Naive thymus-derived CD8-positive, alpha-beta T cell (primary cell): ENCODE measurements at places on chromosomes 1 and 21.
A peak's percentile ranks its signal among the peaks of the same experiment; 100 is the strongest.

GRCh38 chr1:42904434-42904833 is 54.2 kb downstream of the SLC2A1 start:
- DNase-seq = no peak

DNA sequence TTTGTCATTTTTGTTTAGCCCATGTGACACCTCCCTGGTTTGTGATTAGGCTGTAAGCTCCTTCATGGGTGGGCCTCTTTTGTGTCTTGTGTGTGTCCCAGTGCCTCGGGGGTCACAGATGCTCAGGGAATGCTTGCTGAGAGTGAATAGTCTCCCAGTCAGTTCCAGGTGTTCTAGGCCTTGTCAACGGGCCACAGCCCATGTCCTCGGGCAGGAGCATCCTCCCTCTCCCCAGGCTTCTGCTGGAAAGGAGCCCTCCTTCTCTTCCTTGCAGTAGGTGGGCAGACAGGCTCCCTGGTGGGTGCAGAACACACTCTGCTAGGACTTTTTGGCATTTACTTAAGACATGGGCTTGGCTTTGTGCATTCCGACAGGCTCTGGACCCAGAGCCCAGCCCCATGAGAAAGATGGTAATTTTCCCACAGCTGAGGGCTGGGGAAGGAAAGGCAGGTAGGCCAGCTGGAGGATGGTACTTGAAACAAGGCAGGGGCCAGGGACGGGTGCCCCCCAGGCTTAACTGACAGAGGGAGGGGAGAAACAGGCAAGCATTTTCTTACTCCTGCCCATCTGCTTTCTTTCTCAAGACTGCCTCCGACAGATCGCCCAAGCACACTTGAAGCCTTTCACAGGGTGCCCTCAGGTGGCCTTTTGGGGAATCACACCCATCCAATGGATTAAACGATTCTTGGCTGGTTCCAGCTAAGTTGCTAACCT is 7.1 kb upstream of the CPLANE2 start:
- DNase-seq = peak; percentile 67

DNA sequence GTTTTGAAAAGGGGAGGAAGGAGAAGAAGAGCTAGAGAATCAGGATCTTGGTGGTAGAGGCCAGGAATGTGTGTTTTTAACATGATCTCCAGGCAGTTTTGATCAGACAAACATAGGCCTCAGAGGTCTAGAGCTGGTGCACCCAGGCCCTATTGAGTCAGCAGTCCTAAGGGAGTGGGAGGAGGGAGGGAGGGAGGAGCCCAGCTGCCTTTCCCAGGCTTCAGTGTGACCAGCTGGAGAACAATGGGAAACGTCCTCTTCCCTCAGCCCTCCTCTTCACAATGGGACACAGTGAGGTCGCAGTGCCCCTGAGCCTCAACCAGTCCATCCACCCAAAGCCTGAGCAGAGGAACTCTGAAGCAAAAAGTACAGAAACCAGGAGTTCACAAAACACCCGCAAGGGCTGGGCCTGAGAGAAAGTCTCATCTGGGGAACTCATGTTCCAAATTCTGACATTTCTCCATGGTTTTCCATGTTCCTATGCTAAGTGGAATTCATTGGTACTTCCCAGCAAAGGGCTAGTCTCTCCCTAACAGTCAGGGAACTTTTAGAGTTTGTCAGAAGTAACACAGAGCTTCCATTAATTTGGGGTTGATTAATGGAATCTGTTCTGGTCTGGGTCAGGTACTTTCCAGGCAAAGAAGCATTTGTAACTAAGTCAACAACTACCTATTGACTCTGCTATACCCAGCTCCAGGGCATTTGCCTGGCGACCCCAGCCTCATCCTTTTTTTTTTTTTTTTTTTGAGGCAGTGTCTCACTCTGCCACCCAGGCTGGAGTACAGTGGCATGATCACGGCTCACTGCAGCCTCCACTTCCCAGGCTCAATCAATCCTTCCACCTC is 37.5 kb downstream of the ELAPOR1 start:
- DNase-seq = no peak

GRCh38 chr1:43405219-43405875 is 15.6 kb downstream of the SZT2 start:
- DNase-seq = no peak

DNA sequence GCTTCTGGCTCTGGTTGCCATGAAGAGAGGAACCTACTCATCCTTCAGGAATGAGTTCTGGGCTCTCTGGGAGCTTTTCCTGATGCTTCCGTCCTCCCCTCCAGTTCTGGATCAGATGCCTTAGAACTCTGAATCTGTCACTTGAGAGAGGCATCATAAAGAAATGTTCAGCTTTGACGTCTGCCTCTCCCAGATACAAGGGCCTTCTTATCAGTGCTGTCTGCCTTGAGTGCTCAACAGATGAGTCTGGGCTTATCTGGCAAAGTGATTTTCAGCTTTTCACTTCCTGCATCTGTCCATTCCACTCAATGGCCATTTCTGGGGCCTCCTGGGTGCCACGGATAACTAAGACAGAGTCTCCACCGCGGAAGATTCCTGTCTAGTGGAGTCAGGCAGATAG is 12.3 kb upstream of the OTUD3 start:
- no peak for DNase-seq

DNA sequence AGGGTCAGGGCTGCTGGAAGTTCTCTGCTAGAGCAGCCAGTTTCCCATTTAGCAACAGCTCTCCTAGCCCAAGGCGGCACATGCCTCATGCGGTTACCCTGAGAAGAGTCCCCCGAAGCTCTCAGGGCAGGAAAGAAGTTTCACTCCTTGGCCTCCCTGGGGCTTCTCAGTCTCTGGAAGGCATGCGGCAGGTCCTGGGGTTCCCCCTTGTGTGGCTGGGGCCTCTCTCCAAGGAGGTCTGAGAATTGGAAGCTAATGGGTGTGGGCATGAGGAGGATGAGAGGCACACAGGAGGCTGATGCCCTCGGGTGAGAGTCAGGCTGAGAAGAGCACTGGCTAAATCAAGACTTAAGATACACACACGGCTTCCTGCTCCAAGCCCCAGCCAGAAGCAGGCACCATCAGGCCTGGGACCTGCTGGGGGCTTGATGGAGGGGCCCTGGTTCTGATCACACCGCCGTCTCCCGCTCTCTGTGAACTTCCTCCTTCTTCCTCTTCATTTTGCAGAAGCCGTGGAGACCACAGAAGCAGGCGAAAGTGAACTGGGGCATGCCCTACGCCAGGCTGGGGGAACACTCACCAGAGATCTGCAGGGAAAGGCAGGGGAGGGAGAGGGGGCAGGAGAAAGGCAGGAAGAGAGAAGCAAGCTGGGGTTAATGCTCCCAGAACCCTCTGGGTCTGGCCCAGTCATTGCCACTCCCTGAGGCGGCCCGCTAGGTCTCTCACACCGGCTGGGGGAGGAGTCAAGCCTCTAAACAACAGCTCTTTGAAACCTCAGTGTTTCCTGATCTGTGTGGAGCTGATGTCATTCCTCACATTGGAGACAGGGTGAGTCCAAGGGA is 15.1 kb downstream of the BLACAT1 start:
- DNase-seq = peak; percentile 56

- DNase-seq = no peak
These were observed 153.4 kb downstream of the PIGK start for GRCh38 chr1:77065693-77066342.

DNA sequence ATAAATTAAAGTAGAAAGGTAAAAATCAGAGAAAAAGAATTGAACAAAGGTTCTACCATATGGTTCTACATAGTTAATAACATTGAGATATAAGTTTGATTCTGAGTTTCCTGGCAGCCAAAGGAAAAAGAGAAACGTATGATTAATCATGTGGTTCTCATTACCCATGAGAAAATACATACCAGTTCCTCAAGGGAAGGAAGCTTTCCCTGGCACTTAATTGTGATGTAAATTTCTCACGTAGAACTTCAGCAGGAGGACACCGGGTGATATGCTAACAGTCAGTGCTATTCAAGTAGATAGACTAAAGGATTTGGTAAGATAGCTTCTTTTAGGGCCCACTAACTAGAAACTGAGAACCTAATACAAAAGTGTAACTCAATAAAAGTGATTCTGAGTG is 218.5 kb downstream of the NFIA start:
- no peak for DNase-seq

DNA sequence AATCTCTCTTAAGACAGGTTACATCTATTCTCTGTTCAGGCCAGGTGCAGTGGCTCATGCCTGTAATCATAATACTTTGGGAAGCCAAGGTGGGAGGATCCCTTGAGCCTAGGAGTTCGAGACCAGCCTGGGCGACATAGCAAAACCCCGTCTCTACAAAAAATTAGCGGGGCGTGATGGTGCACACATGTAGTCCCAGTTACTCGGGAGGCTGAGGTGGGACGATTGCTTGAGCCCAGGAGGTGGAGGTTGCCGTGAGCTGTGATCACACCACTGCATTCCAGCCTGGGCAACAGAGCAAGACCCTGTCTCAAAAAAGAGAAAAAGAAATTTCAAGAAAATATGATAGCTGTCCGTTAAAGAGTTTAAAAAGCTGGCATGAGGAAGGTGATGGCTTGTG is 43.0 kb downstream of the UBE4B start:
- no peak for DNase-seq

- no peak for DNase-seq
These were observed 90.1 kb upstream of the WDR26 start for GRCh38 chr1:224524679-224525078.

GRCh38 chr1:162218975-162219374 is 149.5 kb downstream of the NOS1AP start:
- no peak for DNase-seq

GRCh38 chr1:40894455-40894854 is 32.3 kb upstream of the CITED4 start:
- DNase-seq = no peak

- DNase-seq = no peak
These were observed 151.9 kb upstream of the FGGY start for GRCh38 chr1:59144959-59145358.

DNA sequence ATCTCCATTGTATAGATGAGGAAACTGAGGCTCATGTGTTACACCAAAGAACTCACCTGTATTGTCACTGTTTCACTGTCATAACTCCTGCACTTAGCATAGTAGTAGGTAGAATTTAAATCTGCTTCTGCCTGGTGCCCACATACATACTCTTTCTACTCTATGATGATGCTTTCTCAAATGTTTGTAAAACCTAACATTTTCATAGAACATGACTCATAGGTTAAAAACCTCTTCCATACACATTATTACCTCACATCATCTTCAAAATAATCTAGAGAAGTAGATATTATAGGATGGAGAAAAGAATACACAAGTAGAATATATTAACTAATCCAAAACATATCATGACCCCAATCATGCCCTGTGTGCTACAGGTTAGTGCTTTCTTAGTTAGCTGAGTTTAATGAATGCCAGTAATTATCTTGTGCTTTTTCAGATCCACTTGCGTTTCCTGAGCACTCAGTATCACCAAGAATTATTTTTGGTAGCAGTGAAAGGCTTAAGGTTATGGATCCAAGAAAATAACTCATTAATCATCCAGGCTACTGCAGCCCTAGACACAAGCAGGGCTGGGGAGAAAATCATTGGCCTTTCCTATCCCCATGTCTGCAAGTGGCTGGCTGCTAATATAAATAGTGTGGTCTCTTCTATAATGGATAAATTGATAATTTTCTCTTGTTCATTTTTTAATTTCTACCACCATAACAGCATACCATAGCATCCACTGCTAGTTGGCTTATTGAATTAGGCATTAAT is 156.9 kb downstream of the LRRC40 start:
- no peak for DNase-seq

DNA sequence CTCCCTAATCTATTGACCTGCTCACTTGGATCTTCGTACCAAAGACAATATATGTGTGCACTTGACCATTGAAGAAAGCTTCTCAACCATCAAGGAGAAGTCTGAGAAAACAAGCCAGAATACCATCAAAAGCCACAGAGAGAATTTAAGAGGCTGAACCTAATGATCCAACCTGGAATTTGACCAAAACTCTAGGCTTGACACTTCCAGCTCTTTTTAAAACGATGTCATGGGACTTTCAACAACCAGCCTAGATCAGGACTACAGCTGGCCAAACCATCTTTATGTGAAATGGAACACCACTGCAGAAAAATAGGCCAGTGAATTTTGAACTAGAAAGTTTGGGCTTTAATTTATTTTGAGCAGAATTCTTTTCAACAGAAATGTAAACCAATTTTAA is 444.4 kb downstream of the LTN1 start:
- DNase-seq = no peak

GRCh38 chr1:185442050-185442449 is 125.0 kb upstream of the IVNS1ABP start:
- DNase-seq = no peak

GRCh38 chr1:209073879-209074278 is 509.6 kb upstream of the CAMK1G start:
- DNase-seq = no peak

- peak; percentile 28 for DNase-seq
These were observed 433 bp downstream of the TMEM200B start for GRCh38 chr1:29123053-29123886.

GRCh38 chr1:48526008-48526710 is 54.2 kb upstream of the SPATA6 start:
- no peak for DNase-seq

GRCh38 chr21:17726047-17726829 is 92.9 kb downstream of the C21orf91 start:
- no peak for DNase-seq

DNA sequence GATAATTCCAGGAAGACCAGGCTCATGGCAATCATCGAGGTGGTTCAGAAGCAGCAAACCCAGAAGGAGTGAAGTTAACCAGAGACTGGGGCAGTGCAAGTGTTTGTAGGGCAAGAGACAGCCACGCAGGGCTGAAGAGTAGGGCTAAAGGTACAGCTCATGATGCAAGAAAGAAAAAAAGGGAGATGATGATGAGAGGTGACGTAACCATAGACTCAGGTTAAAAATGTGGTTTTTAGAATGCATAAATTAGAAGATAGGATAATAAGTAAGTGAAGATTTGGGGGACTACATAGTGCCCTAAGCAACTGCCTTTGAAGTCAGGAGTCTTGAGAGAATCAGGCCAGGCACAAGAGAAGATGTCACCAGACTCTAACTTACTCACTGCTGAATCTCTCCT is 333 bp downstream of the LCE7A start:
- no peak for DNase-seq

- no peak for DNase-seq
These were observed 13.0 kb downstream of the PCNX2 start for GRCh38 chr1:233282582-233282886.

DNA sequence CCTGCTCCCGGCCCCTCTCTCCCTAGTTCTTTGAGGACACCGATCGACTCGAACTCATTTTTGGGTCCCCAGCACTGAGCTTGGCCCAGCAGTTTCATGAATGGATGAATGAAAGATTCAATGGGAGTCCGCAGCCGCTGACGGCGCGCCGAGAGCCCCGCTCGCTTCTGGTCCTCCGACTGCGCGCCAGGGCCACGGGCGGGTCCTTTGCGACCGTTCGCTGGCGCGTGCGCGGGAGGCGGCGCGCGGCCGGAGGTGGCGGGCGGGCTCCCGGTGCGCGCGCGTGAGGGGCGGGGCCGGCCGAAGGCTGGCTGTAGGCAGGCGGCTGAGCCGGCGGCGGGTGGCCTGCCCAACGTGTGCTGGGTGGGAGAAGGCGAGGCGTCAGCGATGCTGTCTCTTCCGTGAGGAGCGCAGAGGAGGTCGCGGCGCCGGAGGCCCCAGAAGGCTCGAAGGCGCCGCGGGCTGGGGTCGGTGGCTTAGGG is at the start of gene MAST2:
MAST2 (plus strand) TSS at position 314 of the 482 bp plus-strand sequence. CDS start 284 bp downstream, outside the sequence.
- peak; percentile 73 for DNase-seq
